ENCODE measurements at places on chromosomes 1 and 21.

- peak; percentile 19 for DNase-seq
Measured at GRCh38 chr1:56688522-56689026, 43.5 kb downstream of the PRKAA2 start.

- DNase-seq: no peak
Measured at GRCh38 chr1:183569141-183569540, 21.1 kb downstream of the NCF2 start.

DNA sequence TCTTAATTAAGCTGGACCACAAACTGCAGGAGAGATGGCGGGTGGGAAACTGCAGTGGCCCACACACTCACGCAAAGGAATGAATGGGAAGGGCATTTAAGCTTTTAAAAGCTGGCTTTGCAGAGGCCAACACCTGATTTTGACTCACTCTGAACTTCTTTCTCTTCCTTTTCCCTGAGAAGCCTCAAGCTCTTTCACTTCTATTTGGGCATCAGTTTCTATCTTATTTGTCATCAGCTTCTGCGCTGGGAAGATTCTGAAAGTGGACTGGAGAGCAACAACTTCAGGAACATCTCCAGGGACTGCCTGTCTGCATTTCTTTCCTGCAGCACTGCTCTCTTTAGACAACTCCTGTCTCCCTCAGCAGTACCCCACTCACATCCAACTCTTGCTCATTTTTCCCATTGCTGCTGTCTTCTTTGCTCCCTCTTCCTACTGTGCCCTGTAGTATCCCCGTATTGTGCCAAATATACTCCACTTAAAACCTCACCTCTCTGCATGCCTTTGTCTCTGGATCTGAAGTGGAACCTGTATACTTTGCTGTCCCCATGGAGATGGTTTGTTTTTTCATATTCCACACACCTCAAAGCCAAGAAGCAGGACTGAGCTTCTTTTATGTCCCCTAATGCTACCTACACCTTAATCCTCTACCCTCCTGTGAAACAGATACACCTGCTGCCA lies 143.3 kb upstream of the JUN start:
- DNase-seq: no peak

- no peak for DNase-seq
Measured at GRCh38 chr1:208204779-208205178, 39.4 kb downstream of the PLXNA2 start.

GRCh38 chr1:51840743-51841461 lies 37.6 kb downstream of the NRDC start:
- no peak for DNase-seq

GRCh38 chr1:39129514-39129913 lies 75.0 kb upstream of the MACF1 start:
- DNase-seq: no peak

DNA sequence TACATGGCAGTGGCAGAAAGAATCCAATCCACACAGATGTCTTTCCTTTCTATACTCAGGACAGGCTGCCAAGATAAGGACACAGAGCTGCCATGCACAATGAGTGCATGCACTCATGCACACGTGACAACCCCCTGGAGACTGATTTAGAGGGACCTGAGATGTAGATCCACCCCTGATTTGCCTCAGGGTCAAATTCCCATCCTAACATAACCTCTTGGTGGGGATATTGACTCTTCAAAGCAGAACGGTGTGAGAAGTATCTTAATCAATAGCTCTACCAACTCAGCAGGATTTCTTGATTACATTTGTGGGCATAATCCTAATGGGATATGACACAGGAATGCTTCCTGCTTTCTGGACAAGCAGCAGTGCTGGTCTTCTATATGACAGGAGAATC lies 125.2 kb upstream of the DSCAM start:
- no peak for DNase-seq

Measured in amniotic stem cell (primary cell).